Endothelial cell (in vitro differentiated cells): ENCODE measurements at places on chromosomes 5 and 9. TPM values are rescaled to one million over a fixed set of nuclear protein-coding genes. Genes with fewer than 3 reads are reported as not detected.

FAM221B gene
- not detected for total RNA-seq

OBP2B gene
- not detected for total RNA-seq

DDX4 gene
- not detected for total RNA-seq

RANBP6 gene
- total RNA-seq = 19.1 TPM

UGCG gene
- total RNA-seq = 14.1 TPM

UBE2QL1 gene
- 0.85 TPM for total RNA-seq

PDGFRB gene
- 23.7 TPM for total RNA-seq

MCIDAS gene
- total RNA-seq = not detected

TAS2R1 gene
- total RNA-seq = not detected

ZNF618 gene
- total RNA-seq = 35.0 TPM

VCAN gene
- 203 TPM for total RNA-seq

HTR4 gene
- total RNA-seq = not detected

ZBTB26 gene
- 9.8 TPM for total RNA-seq

GRM6 gene
- total RNA-seq = not detected
